GM04503 (cell line): ENCODE measurements at places on chromosomes 5 and 9.
A peak's percentile ranks its signal among the peaks of the same experiment; 100 is the strongest.

GRCh38 chr5:170108266-170108785 is 2.6 kb downstream of the FOXI1 start:
- DNase-seq, result no peak

DNA sequence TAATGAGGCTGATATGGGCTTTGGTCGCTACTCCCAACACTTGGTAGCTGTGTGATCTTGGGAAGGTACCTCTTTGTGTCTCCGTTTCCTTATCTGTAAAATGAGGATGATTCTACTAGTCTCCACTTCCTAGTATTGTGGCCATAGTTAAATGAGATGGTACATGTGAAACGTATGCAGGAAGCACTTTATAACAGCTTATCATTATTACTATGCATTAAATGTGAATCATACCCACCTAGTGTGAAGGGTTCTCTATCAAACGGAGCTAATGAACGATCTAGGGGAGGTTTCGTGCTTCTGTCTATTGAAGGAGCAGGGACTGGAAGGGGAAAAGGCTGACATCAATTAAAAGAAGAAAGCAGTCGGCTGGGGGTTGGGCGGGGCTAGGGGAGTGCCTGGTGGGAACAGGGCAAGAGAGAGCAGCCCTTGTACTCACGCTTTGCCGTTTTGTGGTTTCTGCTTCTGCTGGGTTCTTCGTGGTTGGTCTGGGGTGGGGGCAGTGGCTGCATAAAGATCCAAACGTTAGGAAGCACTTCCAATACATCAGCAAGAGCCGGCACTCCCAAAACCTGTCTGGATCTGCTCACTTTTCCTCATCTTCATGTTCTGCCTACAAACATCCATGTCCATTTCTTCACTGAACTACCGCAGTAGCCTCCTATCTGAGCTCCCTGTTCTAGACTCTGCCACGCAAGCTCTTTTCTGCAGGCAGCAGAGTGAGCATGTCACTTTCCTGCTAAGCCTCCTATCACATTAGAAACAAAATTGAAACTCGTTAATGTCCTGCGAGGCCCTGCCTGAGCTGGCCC is 30.8 kb downstream of the LCP2 start:
- DNase-seq, result no peak

DNA sequence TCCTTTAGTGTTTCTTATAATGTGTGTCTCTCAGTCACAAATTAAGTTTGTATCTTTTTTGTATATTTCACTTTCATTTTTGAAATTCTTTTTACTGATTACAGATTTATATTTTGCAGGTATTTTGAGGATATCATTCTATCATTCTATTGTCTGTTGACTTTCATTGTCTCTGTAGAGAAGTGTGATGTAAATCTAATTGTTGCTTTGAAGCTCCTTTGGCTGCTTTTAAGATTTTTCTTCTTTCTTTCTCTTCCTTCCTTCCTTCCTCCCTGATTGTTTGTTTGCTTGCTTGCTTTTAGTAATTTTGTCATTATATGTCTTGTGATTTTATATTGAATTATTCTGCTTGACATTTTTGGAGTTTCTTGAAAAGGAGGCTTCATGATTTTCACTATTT is 75.3 kb upstream of the MAST4 start:
- DNase-seq, result no peak

GRCh38 chr9:129776938-129777768 is 24.3 kb upstream of the PTGES start:
- peak; percentile 97 for DNase-seq

- no peak for DNase-seq
Observed at GRCh38 chr9:123996731-123997421, 14.7 kb upstream of the LHX2 start.

DNA sequence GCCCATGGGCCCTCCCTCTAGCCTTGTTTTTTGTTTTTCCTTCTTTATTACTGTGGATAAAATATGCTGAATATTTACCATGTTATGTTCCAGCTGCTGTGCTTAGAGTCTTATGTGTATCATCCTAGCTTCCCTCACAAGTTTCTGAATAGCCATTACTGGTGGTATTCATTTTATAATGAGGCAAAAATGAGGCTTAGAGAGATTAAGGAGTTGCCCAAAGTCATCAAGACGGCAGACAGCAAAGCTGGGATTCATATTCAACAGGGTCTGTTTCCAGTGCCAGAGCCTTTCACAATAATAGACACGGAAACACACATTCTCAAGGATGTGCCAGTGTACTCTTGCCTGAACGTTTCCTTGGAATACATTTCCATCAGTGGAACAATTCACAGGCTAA is 258.1 kb downstream of the CTNND2 start:
- no peak for DNase-seq

DNA sequence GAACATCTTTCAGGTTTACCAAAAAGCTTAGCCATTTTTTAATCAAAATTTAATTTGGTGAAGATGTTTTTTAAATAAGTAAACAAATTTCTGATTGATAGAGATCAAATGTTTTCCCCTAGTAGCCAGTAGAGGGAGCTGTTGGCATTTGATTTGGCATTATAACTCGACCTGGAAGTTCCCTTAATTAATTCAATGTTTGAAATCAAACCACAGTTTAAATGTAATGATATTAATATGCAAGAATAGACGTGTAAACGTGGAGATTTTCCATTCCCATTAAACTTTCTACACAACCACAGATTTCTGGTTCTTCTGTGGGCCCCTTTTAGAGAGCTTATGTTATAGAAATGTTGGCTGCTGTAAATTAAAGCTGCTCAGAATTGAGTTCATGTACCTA is 148.1 kb upstream of the MPDZ start:
- DNase-seq, result no peak

DNA sequence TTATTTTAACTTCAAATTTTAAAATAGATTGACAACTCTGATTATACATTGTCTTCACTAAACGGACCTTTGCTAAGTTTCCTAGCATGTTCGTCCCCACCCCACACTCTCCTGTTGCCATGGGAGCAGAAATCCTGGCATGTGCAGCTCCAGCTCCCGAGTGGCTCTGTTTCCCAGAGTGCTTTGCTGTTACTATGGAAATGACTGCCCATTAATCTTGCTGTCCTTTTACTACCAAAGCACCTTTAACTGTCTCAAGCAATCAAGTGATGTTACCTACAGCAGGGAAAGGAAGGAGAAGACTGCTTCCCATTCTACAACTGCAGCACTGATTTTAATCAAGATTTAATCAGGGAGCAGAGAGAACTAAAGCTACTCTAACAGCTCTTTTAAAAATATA is 212.0 kb upstream of the KIF2A start:
- no peak for DNase-seq
